ENCODE measurements at places on chromosomes 1 and 21.

DNA sequence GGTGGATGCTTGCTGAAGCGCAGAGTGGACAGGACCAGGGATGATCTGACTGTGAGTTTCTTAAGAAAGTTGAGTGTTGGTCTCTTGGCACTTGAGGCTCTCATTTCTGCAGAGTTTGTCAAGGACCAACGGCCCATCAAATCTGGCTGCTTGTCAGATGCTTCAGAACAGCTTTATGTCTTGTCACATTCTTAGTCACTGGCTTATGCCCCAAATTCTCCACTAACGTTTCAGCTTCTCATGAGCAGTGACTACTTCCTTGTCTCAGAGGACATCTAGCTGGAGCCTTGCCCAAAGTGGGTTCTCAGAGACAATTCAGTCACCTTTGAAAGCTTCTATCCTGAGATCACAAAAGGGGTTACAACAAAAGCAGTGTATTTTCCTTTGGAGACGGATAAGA, 92.3 kb downstream of the ST6GALNAC5 start:
- DNase-seq = no peak

- no peak for DNase-seq
Measured at GRCh38 chr1:203361945-203362719, 11.2 kb upstream of the FMOD start.

DNA sequence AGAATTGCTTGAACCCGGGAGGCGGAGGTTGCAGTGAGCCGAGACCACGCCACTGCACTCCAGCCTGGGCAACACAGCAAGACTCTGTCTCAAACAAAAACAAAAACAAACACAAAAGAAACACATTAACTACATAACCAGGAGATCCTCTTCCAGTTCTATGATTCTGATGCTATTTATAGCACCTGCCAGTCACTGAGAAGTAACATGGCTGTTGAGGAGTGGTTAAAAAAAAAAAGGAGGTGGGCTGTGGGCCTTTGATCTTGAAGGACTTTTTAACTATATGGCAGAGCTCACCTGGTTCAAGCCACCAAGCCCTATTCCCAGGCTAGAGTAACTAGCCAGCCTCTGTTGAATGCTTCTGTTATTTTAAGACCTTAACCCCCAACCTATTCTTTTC, 148.8 kb downstream of the ZBTB18 start:
- no peak for DNase-seq

GRCh38 chr1:234925440-234926263, 203.0 kb downstream of the TOMM20 start:
- DNase-seq = no peak

DNA sequence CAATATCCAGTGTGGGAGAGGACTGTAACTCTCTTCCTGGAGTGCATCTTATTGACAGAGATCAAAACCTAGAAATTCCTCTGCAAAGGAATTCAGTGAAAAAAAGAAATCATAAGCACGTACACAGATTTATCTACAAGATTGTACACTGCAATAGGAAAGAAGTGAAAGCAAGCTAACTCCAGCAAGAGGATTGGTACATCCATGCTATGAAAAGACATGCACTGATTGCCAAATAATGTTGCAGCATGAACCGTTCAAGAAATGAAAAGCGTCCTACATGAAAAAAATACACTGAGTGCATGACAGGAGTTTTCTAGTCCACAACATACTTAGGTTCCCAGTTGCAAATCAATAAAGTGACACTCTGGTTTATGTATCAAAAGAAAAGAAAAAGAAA, 1.9 kb upstream of the MGST3 start:
- no peak for DNase-seq

GRCh38 chr21:33663241-33663640, 20.9 kb downstream of the ITSN1 start:
- DNase-seq = no peak

DNA sequence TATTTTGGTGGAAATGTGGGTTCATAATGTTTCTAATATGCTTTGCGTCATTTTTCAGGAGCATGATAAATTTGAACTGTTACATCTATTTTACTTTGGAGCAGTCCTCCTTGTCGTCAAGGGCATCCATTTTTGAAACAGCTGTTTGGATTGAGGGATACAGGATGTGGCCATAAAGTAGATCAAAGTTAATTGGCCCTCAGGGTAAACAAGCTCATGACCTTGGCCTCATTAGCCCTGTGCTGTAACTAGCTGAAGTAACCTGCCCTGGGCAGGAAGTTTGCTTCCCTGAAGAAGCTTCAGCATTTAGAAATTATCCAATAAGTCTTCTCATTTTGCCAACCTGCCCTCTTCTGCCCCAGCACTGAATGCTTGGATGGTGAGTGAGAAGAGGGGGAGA, 24.8 kb upstream of the RGL1 start:
- DNase-seq = no peak

GRCh38 chr1:62058956-62059355, 135.7 kb upstream of the L1TD1 start:
- DNase-seq = no peak

- DNase-seq = no peak
Measured at GRCh38 chr1:84603941-84604830, 29.9 kb upstream of the CTBS start.

- DNase-seq = no peak
Measured at GRCh38 chr1:50350868-50351267, 72.4 kb downstream of the DMRTA2 start.

DNA sequence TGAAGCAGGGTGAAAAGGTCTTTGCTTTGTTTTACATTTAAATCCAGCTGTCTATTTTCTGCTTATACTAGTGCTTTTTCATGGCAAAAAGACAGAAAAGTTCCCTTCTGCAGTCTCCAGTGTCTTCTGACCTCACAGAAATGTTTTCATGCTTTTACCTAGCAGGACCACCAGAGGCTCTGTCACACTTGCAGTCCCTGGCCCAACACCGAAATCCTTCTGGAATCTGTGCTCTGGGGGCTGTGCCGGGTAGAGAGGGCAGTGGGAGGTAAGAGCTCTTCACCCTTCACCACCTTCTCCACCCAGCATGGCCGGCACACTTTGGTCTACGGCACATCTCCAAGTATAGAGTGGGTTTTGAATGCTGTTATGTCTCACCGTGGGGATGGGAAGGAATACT, 20.8 kb downstream of the GNAT2 start:
- DNase-seq = no peak

DNA sequence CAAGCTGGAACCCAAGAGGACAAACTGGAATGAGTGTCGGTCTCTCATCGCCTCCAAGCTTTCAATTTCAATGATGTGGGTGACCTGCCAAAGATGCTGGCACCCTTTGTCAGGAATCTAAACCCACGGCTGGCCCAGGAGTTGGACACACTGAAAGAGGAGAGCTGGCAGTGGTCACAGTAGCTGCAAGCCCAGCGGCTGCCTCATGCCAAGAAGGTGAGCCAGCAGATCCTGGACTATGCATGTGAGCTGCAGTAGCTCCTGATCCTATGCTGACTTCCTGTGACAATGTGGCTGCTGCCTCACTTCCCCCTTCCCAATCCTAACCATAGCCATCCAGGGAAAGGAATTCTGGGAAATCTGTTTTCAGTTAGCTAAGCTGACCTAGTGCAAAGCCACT, 117.0 kb upstream of the VAV3 start:
- no peak for DNase-seq

DNA sequence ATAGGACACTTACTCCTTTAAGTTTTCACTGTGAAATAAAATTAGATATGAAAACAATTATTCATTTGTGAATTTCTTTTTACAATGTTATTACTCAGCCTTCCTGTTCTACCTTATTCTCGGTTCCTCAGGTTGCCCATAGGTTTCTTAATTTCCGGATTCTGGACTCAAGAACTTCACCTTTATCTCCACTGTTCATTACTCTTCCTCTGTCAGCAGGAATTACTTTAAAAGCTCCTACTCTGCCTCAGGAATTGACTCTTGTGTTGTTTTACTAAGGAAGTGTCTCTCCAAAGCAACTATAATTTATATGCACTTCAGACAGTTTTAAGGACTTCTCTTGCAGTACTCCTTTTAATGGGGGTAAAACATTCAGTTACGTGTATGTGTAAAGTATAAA, 123.8 kb downstream of the OSBPL9 start:
- no peak for DNase-seq

DNA sequence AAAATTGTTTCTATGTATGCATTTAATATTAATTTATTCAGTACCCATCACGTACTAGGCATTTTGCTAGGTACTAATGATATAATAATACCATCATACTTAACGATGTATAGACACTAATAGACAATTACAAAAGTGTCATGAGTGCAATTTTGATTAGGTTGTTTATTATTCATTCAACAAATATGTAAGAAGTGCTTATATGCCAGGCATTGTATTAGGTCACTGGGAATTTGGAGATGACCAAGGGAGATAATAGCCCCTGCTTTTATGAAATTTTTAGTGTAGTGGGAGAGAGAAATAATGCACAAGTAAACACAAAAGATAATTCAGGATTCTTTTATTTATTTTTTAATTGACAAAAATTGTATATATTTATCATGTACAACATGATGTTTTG, 18.6 kb downstream of the C1orf185 start:
- no peak for DNase-seq

- DNase-seq = no peak
Measured at GRCh38 chr1:17292299-17293160, 15.5 kb upstream of the PADI4 start.

DNA sequence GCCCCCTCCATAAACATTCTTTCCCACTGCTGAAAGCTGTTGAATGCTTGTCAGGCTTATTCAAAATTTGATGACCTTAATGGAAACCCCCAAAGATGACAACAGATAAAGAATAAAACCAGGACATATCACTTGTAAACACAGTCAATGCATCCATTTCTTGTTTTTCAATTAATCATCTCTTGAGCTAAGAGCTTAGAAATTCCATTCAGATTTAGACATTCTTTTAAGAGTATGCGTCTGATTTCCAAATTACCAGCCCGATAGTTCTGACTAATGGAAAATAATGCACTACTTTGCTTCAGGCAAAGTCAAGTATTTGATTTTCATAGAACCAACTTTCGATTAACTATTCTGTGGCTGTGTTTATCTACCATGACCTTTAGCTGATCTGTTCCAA, 100.6 kb upstream of the RUNX1 start:
- no peak for DNase-seq

DNA sequence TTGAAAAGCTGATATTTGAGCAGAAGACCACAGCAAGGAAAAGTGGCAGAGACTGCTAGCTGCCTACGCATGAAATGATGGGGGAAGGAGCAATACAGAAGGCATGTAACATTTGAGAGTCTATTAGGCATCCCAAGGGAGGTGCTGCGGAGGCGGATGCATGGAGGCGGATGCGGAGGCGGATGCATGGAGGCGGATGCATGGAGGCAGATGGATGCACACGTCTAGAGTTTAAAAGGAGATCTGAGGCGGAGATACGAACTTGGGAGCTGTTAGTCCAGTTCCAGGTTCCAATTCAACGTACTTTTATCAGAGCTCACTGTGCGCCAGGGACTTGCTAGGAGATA, 744 bp upstream of the DDX20 start:
- DNase-seq = no peak

DNA sequence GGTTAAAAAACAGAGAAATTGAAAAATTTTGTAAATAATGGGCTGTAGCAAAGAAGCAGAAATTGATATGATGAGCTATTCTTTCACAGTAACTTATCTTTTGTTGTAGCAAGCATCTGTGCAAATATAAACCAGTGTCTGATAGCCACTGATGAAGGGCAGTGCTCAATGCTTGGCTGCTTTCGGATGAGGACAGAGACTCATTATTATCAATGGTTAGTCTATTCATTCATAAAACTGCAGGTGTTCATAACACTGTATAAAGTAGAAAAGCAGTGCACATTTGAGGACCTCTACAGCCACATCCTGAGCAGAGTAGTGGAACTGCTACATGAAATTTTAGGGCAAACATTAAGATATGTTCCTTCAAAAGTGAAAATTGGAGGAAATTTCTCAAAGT, 107.2 kb downstream of the FAF1 start:
- DNase-seq = no peak

- DNase-seq = no peak
Measured at GRCh38 chr1:9849691-9850441, 26.1 kb upstream of the CLSTN1 start.

GRCh38 chr1:161074676-161075368, 5.1 kb upstream of the ARHGAP30 start:
- no peak for DNase-seq

DNA sequence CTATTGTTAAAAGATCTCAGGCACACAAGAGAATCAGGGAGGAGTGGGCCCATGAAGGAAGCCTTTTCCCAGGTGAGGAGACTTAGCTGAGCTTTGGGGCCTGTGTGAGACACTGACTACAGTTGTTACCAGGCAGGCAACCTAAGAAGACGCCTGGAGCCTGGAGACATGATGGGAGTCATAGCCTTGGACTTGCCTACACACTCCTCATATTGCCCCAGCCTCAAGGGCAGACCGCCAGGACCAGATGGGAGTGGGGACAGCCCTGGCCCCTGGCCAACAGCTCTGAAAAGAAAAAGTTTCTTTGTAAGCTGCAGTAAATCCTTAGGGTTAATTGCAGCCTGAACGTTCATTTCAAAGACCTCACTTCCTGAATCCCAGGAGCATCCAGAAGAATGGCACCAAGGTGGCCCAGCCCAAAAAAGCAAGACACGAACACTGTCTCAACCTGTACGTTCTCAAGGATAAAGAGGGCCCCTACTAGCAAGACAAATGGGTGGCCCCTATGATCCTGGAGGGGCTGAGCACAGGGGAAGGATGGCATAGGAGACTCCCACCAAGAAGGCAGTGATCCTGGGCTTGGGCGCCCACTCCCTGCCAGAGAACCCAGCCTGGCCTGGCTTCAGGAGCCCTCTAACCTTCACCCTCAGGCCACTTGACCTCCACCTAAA, 33.2 kb upstream of the BTG2 start:
- DNase-seq = no peak

GRCh38 chr1:54297596-54298283, 97.8 kb downstream of the MRPL37 start:
- DNase-seq = no peak

DNA sequence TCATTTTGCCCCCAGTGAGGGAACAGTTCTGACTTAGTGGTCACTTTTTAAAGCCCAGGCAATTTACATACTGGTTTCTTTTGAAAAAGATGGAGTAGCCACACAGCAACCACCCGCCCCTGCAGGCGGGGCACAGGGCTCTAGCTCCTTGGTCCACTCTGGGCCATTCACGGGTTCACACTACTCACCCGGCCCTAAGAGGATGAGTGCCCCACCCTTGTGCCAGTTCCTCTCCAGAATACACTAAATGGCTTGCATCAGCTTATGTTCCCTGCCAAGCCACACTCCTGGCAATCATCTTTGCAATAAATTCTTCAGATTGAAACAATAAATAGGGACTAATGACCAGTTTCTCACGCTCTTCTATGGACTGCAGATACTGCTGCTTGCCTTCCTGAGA, 15.7 kb upstream of the ATP13A2 start:
- DNase-seq = no peak

GRCh38 chr1:185406691-185407009, 89.6 kb upstream of the IVNS1ABP start:
- DNase-seq = no peak

GRCh38 chr1:151611288-151611790, 511 bp upstream of the SNX27 start:
- no peak for DNase-seq

DNA sequence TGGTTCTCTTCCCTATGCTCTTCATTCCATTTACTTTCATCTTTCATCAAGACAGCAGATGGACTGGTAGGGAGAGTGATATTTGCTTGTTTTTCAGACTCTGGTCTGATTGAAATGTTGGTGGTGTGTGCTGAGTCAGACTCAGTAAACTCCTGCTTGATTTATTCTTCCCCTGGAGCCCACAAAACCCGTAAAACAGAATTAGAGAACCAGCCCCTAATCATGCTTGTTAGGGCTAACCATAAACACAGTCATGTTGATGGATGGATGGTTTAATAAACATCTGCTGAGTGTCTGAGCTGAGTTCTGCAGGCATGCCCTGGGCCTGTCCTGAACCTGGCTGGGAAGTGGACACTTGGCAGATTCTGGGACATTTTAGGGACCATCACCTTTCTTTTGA, 24.8 kb downstream of the NOS1AP start:
- no peak for DNase-seq
